ENCODE measurements at places on chromosomes 6 and 20.

DNA sequence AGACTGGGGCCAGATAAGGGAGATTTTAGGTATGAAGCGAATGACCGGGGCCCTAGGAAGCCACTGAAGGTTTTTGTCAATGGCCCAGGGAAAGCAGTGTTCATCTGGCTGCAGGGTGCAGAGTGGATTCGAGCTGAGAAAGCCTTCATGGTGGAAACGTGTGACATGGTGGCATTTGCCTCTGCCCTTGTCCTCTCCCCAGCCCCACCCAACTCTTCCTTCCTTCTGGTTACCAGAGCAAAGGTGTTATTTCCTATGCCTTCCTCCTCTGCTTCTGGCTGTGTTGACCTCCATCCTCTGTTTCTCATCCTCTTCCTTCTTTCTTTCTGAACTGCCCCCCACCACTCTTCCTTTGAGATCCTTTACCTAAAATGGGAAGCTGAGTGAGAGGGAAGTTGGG is 195.1 kb upstream of the SUPT3H start:
- no peak for DNase-seq

- DNase-seq, result peak; percentile 17
Measured at GRCh38 chr6:68876792-68877493, 241.9 kb downstream of the ADGRB3 start.

GRCh38 chr6:134821928-134822864 is 127.7 kb downstream of the ALDH8A1 start:
- no peak for DNase-seq

DNA sequence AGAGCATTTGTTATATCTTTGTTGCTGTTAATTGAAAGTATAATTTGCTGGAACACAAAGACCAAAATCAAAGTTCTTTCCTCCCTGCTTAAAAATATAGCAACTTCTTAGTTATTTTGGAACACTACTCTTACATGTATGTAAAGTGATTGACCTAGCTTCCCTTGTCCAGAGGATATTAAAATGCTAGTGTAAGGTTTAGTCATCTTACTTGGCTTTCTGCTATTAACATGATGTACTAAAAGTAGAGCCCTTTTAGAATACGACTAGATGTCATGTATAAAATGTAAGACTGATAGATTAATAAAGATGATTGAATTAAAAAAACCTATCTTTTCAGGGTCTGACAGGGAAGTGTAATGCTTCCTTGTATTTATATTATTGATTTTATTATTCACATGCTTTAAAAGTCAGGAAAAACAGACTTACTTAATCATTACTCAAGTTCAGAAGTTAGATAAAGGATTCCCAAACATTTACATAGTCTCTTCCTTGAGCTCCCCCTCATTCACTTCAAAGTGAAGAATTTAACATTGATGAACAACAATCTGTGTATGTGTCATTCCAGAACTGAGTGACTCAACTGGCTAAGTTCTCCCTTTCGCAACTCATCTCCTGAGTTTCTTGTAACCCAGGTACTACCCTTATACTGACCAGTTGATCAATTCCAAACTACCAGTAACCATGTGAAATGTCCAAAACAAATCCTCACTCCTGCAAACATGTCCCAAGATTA is 50.9 kb downstream of the BTBD9 start:
- DNase-seq, result peak; percentile 68

DNA sequence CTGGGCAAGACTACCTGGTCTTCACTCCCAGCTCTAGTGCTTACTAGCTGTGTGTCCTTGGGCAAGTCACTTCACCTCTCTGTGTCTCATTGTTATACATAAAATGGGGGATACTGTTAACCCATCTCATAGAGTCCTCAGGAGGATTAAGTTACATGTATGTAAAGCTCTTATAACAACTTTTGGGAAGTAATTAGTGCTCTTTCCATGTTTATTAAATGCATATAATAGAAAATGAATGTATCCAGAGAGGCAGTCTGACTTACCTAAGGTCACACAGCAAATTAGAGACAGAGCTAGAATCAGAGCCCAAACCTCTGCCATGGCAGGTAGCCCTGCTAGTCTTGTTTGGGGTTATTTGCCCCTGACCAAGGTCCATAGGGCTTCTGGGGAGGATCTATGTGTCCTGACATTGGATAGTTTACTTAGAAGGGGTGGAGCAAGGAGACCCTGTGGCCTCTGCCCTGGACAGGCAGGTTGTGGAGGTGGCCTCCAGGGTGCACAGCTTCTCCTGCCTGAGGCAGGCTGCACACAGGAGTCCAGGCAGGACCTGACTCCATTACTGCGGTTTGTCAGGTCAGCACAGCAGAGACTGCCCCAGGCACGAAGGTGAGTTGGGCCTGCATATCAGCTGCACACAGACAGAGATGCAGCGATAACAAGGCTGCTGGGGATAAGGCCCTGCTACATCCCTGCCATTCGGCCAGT is 8.4 kb upstream of the MAPK13 start:
- DNase-seq, result no peak

DNA sequence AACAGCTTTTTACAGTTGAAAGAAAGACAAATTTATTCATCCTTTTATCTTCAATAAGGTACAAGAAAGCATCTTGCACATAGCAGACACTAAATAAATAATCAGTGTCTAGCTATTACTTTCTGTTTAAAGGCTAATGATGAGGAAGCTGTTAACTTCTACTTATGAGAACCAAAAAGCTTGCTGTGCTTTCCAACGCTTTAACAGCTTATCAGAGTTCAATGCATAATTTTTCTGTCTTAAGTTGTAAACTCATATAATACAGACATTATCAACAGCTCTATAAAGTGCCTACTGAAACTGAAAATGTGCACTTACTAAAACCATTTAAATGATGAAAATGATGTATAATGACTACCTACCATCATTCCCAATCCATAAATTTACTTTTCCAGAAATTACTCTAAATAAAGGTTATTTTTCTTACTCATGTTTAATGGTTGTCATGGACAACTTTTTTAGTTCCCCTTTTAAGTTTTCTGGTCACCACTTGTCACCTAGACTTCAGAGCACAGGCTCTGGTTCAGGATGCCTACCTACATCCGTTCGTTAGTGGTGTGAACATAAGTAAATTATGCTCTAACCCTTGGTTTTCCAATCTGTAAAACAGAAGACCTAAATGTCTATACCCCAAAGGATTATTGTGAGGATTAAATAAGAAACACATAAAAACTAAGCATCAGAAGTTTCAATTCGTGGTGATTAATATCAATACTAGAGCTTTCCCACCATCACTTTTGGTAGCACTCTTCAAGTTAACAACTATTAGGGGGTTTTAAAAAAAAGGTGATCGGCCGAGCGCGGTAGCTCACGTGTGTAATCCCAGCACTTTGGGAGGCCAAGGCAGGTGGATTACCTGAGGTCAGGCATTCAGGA is 8.0 kb downstream of the PNISR start:
- no peak for DNase-seq

Measured in kidney glomerular epithelial cell (primary cell).